ENCODE measurements at places on chromosomes 1 and 21. TPM values are rescaled to one million over a fixed set of nuclear protein-coding genes. Genes with fewer than 3 reads are reported as not detected.

DNA sequence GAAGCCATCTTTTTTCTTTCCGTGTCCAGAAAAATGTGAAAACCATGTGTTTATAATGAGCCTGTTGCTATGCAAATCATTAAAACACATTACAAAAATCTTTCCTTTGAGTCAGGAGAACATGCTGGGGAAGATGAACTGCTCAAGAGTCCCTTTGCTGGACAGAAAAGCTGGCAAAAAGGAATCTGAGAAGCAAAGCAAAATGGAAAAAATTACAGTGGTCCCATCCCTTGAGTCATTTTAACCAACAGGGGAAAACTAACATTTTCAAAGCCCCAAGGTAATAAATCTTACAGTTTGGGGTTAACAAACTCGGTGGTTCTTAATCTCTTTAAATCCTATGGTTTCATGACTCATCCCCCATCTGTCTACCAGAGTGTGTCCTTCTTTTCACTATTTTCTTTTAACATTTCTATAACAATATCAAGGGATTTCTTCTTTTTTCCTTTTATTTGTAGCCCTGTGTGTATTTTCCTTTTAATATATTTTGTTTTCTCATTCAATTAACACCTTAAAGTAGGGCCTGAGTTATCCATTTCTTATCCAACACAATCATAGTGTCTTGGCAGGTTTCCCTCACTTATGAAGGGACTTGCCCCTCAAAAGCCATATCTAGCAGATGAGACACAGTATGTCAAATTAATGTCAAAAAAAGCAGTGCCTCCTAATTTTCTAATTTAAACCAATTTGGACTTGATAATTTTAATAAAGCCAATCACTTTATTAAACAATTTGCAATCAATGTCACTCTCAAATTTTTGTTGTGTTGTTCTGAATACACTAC lies 105.4 kb downstream of the PTPN14 start:
- H3K4me1 ChIP-seq, result no peaks in the 10 kb centered on the region
- no peaks in the 10 kb centered on the region for H3K27me3 ChIP-seq
- DNase-seq, result no peak
- H3K36me3 ChIP-seq, result no peaks in the 10 kb centered on the region
- peak overlapping the region; percentile 30 for H3K27ac ChIP-seq

- DNase-seq, result no peak
- H3K27ac ChIP-seq, result no peak overlapping the region
- H3K4me3 ChIP-seq, result peak overlapping the region; percentile 47
- no peaks in the 10 kb centered on the region for H3K4me1 ChIP-seq
Measured at GRCh38 chr1:81305997-81306452, 494.7 kb upstream of the ADGRL2 start.

- no peaks in the 10 kb centered on the region for H3K27me3 ChIP-seq
- H3K36me3 ChIP-seq, result no peaks in the 10 kb centered on the region
- H3K4me3 ChIP-seq, result no peak overlapping the region
Measured at GRCh38 chr1:168279253-168279652, 1.4 kb upstream of the TBX19 start.

DNA sequence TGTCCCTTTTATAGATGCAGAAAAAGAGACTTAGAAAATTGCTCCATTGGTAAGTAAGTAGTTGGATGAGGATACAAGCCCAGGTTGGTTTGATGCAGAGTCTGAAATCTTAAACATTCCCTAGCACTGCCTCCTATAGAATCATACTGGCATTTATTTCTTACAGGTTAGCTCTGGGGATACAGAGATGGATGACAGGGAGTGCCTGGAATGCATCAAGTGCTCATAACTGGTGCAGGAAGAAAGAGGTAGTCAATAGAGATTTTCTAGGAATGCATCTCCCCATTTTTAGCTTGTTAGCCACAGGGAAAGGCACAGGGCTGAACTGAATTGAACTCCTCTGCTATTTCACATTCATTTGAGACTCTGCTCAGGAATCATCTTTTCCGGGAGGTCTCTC lies 269.0 kb upstream of the USP24 start:
- H3K4me1 ChIP-seq, result no peaks in the 10 kb centered on the region
- no peak for DNase-seq
- no peak overlapping the region for H3K27ac ChIP-seq
- H3K36me3 ChIP-seq, result no peaks in the 10 kb centered on the region
- H3K27me3 ChIP-seq, result no peaks in the 10 kb centered on the region

DNA sequence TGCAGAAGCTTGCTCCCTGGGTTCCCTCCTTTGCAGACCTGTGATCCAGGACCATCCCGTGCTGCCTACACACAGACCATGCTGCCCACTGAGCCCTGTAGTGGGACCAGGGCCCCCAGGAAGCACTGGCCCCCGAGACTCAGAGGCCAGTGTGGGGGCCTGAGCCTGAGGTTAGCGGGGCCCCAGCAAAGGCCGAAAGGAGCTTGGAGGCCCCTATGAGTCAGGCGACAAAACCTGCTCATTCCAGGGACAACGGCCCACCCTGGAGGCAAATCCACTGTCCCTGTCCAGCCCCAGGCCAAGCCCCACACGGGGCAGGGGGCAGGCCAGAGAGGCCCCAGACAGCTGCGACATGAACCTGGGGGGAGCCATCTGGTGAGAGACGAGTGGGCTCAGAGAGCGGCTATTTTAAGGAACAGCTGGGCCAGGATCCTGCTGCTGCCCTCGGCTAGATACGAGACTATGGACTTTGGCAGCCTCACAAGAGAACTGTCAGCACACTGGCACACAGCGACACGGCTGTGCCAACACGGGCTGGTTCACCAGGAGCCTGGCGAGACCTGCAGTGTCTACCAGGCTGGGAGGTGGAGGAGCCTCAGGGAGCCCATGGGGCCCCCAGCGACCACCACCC lies 74.7 kb downstream of the ARHGEF16 start:
- peak; percentile 63 for DNase-seq
- H3K4me1 ChIP-seq, result peaks cover 14% of the 10 kb centered on the region
- H3K27me3 ChIP-seq, result no peaks in the 10 kb centered on the region
- H3K36me3 ChIP-seq, result no peaks in the 10 kb centered on the region

DNA sequence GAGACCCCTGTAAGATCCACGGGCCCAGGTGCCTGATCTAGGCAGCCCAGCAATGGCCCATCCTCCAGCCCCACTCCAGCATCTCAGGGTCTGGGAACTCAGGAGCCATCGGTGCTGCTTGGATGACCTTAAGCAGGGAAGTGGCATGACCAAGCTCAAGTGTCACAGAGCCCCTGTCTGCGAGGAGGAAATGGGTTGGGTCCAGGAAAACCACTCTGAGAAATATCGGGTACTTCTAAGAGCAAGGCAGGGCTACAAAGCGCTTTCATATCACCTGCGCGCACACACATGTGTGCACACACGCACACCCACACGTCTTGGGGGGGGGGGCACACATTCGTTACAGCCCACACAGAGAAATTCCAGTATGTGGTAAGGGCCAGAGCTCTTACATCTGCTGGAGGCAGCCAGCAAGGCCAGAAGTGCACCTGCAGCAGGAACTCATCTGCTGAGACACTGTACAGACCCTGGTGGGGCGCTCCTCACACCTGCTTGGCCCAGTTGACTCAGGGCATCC lies 32.6 kb upstream of the SPOCD1 start:
- H3K36me3 ChIP-seq, result no peaks in the 10 kb centered on the region
- DNase-seq, result peak; percentile 77
- H3K27me3 ChIP-seq, result no peaks in the 10 kb centered on the region
- H3K4me3 ChIP-seq, result no peak overlapping the region

DNA sequence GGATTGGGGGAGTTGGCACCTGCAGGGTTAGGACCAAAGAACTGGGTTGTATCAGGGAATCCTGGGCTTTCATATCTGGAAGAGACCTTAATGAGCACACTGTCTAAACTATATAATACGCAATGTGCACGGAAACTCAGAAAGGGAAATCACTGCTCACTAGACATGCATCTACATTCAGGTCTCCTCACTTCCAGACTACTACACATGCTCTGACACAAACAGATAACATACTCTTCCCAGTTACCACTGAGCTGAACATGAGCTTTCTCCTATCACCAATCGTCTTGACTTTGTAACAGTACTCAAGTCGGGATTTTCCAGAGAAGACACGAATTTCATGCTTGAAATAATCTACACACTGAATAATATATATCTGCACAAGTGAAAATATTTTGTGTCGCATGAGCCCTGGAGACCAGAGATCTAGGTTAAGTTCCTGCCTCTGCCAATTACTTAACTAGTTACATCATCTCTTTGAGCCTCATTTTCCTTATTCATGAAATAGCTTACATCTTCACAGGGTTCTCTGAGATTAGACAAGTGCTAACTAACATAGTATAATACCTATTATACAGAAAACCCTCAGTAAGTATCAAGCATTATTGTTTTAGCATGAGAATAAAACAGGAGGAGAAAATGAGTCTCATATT lies 101.1 kb downstream of the JAK1 start:
- H3K27ac ChIP-seq, result peak overlapping the region; percentile 25
- H3K4me1 ChIP-seq, result no peaks in the 10 kb centered on the region
- no peak for DNase-seq

Gene PDC
- not detected for total RNA-seq

DNA sequence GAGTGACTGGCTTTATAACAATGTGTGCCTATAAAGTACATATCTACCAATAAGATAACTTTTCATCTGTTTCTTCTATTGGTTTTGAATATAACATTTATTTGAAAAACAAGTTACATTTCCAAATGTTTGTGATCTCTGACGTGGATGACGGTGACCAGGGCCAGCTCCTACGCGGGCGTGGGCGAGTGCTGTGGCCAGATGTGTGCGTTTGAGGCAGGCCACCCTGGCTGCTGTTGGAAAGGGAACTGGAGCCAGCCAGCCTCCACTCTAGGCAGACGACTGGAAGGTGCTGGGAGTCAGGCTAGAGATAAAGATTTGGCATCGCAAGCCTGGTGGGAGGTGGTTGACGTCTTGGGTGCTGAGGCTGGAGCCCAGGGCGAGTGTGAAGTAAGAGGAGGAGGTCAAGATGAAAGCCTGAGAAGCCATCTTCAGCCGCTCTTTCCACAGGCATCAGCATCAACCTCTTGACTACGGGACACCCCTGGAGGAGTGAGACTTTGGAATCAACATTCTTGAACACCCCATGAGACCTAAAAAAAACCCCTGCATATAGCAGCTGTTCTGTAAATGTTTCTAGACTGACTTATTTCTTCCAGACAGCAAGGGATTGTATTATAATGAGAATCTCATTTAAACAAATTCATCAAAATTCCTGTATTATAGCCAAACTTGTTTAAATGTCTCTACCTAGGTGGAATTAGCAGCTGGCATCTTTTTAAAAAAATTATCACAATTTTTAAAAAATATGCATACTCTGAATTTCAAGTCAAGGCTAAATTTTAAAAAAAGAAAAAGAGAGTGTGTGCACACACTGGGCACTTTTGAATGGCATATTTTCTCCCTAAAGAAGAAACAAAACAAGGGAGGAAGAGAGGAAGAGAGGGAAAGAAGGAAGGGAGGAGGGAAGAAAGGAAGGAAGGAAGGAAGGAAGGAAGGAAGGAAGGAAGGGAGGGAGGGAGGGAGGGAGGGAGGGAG lies 112.5 kb upstream of the SLC44A3 start:
- no peak for DNase-seq
- no peaks in the 10 kb centered on the region for H3K4me1 ChIP-seq
- H3K4me3 ChIP-seq, result no peak overlapping the region
- H3K36me3 ChIP-seq, result no peaks in the 10 kb centered on the region

- no peak overlapping the region for H3K4me3 ChIP-seq
- H3K27ac ChIP-seq, result no peak overlapping the region
- no peak for DNase-seq
- H3K27me3 ChIP-seq, result no peaks in the 10 kb centered on the region
Measured at GRCh38 chr21:23725576-23725975, 1881.7 kb downstream of the MRPL39 start.

DNA sequence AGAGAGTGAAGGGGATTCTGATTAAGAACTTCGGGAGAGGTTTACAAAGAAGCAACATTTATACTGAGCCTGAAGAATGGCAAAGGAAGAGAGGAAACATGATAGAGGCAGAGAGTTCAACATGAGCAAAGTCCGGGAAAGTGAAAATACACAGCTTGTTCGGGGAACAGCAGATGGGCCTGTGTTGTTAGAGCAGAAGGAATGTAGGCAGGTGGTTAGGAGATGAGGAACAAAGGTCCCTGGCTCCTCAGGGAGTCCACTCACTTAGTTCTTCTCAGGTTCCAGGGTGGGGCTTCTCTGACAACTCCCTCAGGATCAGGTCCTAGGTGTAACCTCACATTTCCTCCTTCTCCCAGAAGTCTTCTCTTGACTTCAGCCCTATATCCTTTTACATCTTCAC lies 5.1 kb upstream of the ZNF326 start:
- no peak overlapping the region for H3K27ac ChIP-seq
- H3K36me3 ChIP-seq, result no peaks in the 10 kb centered on the region
- no peak overlapping the region for H3K4me3 ChIP-seq
- no peaks in the 10 kb centered on the region for H3K27me3 ChIP-seq
- no peak for DNase-seq
- H3K4me1 ChIP-seq, result no peaks in the 10 kb centered on the region

DNA sequence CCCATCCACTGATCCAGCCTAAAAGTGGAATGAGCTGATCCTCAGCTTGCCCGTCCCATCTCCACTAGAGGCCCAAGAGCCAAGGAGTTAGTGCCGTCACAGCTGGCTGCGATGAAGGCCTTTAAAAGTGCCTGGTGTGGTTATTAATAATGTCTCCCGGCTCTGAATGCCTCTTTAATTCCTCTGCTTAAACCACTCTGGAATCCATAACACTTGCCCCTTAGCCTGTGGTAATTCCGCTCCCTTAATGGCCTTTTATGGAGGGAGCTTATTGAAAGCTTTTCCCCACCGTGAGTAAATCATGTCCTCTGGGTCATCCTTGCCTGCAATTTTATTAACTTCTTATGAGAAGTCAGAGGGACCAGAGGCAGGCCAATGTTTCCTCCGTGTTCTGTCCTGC lies 55.4 kb downstream of the UBIAD1 start:
- H3K27me3 ChIP-seq, result no peaks in the 10 kb centered on the region
- no peaks in the 10 kb centered on the region for H3K36me3 ChIP-seq
- H3K4me3 ChIP-seq, result no peak overlapping the region
- no peaks in the 10 kb centered on the region for H3K4me1 ChIP-seq
- DNase-seq, result no peak

- no peaks in the 10 kb centered on the region for H3K36me3 ChIP-seq
- no peak overlapping the region for H3K4me3 ChIP-seq
- H3K27ac ChIP-seq, result peak overlapping the region; percentile 32
- no peak for DNase-seq
- H3K4me1 ChIP-seq, result peaks cover 27% of the 10 kb centered on the region
Measured at GRCh38 chr1:12406211-12407021, 176.6 kb downstream of the VPS13D start.

Gene SLX9
- total RNA-seq, result not detected

GRCh38 chr1:219296430-219297355 lies 123.0 kb downstream of the LYPLAL1 start:
- DNase-seq, result no peak
